ENCODE measurements at places on chromosomes 7 and 10.

- DNase-seq = peak; percentile 57
These were observed at the start of gene HOXA6 for GRCh38 chr7:27147199-27148030. Gene HOXA6 (minus strand): TSS chr7:27147774. CDS start chr7:27147749, 25 bp downstream.

GRCh38 chr10:83607959-83608745 is 531.2 kb upstream of the GHITM start:
- no peak for DNase-seq

- DNase-seq = no peak
These were observed 39.9 kb upstream of the STARD3NL start for GRCh38 chr7:38138171-38138570.

GRCh38 chr7:53318566-53318965 is 283.1 kb downstream of the POM121L12 start:
- DNase-seq = no peak

DNA sequence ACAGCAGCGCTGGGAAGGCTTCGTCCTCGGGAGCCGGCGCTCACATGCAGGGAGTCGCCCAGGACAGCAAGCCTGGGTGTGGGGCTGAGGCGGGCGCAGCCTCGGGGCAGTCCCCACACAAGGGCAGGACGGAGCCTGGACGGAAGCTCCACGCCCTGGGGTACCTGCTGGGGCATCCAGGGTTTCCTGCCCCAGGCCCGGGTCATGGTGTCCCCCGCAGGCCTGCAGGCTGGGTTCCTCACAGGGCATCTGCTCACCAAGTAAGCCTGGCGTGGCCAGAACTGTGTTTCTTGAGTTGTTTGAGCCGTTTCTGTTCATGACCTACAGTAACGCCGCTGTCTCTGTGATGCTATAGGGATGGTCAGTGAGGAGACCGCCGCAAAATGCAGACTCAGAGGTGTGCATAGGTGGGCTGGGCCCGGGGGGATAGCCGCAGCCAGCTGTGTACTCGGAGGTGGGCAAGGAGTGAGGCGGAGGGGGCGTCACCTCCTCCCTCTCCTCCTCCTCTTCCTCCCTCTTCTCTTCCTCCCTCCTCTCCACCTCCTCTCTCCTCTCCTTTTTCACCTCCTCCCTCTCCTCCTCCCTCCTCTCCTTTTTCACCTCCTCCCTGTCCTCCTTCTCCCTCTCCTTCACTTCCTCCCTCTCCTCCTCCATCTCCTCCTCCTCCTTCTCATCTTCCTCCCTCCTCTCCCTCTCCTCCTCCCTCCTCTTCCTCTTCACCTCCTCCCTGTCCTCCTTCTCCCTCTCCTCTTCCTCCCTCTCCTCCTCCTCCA is 438.9 kb downstream of the DNAJB6 start:
- DNase-seq = no peak

GRCh38 chr10:123930340-123931001 is 38.9 kb upstream of the CPXM2 start:
- no peak for DNase-seq

DNA sequence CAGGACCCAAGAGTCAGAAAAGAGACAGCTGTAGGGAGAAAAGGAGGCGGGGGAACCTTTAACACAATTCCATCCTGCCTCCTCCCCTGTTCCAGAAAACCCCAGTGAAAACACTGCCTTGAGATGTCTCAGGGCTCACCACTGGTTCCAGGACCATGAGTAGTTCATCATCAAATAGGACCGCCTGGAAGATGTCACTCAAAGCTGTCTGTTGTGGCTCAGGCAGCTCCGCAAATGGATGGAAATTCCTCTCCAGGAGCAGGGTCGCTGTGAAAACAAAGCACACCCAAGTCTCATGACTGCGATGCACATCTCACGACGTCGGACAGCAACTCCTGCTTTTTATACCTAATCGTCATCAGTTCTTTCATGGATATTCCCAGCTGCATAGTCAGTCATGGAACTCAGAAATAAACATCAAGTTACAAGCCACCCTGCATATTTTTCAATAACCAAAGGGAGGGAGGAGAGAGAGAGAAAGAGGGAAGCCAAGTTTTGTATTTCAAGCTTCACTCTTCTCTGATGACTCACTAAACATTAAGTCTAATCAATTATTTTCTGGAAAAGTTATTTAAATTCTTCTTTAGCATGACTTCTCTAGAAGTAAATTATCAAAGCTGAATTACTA is 49.2 kb downstream of the GSDME start:
- DNase-seq = no peak

DNA sequence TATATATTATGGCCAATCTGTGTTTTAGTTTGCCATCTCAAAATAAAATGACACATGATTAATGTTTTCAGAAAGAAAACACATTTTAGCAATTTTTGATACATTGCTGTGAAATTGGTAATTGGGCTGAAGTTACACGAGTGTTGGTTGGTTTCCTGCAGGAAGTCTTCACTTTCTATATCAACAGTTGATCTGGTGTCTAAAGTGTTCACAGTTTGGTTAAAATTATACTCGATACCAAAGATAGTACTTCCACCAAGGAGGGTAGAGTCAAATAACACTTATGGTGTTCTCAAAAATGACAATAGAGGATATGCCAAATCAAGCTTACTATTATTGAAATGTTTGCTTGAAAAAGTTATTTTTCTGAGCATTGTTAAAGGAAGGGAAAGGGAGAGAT is 120.3 kb upstream of the GLCCI1 start:
- no peak for DNase-seq

DNA sequence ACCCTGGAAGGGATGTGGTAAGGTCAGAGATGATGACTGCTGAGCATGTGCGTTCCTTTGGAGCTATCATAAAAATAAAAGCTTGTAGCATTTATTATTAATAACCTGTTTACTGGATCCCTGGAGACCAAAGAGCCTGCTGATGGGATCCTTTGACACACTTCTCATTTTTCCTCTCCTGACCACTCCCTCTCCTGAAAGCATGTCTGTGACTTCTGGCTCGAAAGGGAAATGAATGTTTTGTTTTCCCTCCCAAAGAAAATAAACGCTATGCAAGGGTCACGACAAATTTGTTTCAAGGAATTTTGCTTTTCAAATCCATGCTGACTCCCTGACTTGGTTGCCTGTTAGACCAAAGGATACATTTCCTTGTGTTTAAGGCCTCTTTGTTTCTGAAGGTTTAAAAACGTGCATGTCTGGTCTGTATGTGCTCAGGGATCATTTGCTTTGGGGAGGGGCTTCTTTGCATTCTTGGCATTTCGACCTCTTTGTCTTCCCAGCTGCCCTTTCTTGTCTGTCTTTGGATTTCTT is 185.1 kb upstream of the AGK start:
- no peak for DNase-seq

DNA sequence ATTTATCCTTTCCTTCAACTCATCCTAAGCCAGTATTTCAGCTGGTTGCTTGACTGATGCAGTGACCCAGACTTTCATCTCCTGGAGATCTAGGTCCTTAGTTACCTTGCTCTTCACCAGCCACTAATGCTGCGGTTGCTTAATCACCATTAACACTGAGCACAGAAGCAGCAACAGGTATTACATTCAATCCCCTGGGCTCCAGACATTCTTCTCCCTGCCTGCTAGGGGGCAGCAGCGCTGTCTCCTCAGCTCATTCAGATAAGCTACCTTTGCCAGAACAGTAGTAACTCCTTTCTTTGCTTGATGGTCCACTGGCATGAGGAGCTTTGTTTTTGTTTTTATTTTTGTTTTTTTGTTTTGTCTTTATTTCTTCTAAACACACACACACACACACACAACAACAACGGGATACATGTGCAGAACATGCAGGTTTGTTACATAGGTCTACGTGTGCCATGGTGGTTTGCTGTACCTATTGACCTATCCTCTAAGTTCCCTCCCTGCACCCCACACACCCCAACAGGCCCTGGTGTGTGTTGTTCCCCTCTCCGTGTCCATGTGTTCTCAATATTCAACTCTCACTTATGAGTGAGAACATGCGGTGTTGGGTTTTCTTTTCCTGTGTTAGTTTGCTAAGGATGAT is 1043.2 kb upstream of the C7orf33 start:
- peak; percentile 16 for DNase-seq

DNA sequence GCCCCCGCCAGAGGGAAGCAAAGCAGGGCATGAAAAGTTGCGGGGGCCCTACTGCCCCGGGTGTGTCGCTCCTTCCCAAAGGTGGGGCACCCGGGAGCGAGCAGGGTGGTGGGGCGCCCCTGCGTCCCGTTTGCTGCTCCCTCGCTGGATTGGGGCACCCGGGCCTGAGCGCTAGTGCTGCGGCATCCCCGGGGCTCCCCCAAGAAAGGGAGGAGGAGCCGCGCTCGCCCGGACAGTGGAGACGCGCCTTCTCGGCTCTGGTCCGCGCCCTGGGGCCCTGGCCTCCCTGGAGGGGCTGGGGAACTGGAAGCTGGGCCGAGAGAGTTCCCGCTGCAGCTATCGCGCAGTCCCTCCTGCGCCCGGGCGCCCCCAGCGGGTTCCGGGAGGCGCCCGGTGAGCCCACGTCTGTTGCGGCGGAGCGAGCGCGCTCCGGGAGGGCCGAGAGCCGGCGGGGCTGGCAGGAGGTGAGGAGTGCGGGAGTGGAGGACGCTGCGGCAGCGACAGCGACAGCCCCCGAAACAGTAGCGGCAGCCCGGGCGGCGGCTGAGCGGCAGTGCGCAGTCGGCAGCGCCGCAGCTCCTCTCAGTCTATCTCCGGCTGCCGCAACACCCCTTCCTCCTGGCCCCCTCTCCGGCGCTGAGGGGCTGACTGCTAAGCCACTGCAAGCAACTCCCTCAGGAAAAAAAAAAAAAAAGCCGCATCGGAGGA is 504 bp upstream of the BMPER start:
- no peak for DNase-seq

DNA sequence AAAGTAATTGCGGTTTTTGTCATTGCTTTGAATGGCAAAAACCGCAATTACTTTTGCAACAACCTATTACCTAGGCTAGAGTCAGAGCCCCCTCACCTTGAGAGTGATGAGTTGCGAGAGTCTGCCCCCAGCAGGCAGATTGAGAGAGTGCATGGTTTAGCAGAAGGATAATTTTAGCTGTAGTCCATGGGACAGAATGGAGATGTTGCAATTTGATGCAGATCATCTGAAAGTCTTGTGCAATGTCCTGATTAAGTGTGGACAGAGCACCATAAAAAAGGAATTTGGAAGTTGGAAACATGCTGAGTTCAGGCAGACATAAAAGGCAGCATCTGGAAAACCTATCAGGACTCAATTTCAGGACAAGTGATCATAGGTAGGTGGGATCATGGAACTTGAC is 48.7 kb downstream of the GPR141 start:
- DNase-seq = peak; percentile 93

DNA sequence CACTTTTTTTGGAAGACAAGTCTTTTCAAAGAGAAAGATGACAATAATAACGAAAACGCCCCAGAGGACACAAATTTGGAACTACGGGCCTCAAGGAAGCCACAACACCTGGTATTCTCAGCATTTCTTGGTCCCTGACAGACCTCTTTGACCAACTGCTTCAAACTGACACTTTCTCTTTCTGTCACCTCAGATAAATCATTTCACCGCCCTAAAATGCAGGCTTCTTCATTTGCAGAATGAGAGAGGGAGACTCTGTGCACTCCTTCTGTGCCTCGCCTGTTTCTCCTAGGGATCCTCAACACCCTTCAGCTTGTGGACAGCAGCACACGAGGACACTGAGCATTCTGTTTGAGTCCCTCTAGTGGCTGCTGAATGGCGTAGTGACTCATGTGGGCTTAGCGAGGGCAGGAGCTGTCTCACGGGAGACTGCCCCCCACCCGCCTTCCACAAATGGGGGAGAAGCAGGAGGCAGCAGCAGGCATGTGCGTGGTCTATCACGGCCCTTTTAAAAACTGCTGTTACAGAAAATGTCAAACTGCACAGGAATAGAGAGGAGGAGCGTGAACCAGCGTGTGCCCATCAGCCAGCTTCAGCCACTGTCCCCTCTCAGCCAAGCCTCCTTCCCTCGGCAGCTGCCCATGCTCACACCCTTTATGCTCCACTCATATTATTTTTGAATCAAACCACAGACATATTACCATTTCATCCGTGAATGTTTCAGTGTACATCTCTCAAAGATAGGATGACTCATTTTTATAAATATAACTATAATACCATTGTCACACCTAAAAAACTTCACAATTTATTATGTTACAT is 41.4 kb downstream of the GSDME start:
- peak; percentile 16 for DNase-seq

GRCh38 chr10:110503528-110504110 is 5.9 kb downstream of the DUSP5 start:
- no peak for DNase-seq

DNA sequence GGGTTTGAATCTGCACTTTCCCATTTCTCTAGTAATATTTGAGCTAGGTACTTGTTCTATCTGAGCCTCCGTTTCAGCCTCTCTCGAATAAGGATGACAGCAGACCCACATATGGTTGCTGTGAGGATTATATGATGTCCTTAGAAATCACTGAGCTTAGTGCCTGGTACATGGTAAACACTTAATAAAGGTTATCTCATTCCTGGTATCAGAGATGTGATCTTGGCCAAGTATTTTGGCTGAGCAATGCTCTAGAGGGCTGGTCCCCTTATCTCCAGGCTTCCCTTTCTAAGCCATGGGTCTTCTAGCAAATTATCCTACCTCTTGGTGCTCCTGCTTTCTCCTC is 407 bp upstream of the MKRN1 start:
- DNase-seq = no peak

DNA sequence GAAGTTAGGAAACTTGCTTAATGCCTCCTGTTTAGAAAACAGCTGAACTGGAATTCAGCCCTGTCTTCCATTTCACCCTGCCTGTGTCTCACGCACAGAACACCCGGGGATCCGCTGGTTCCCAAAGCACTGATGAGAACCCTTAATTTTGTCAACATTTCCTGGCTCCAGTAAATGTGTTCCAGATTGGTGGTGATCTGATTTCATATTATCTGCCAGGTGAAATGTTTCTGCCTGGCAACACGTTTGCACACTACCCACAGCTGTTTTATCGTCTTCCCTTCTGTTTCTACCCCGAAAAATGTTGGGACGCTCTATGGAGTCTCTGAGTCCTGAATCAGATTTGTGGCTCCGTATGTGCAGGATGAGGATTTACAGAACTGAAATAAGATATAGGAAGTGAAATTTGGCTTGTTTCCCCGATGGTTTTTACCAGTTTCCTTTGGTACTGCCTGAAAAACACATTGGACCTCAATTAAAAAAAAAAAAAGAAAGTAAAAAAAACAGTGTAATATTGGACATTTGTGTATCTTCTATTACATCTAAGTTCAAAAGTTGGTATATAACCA is 29.0 kb downstream of the MRC1 start:
- peak; percentile 56 for DNase-seq

GRCh38 chr10:17533731-17534130 is 79.3 kb upstream of the ST8SIA6 start:
- no peak for DNase-seq

DNA sequence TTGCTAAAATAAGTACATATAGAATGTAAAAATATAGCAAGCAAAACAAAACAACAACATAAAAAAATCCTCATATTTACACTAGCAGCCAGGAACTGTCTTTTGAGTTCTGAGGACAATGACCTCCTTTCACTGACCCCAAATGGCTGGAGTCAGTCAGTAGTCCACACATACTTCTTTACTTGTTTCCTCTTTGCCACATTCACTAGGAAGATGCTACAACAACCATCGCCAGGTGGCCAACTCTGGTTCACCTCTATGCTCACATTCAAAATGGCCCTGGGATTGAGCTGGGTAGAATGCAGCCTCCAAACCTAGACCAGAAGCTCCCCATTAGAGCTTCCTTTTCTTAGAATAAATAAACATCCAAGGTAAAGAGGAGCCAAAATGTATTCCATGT is 356.2 kb downstream of the PLXNA4 start:
- DNase-seq = no peak
